ENCODE measurements at places on chromosomes 1 and 21.
A peak's percentile ranks its signal among the peaks of the same experiment; 100 is the strongest.

- DNase-seq, result no peak
Observed at GRCh38 chr21:44063151-44063912, 43.9 kb upstream of the PWP2 start.

GRCh38 chr1:184210862-184211261, 159.3 kb downstream of the TSEN15 start:
- no peak for DNase-seq

- DNase-seq, result peak; percentile 35
Observed at GRCh38 chr1:48442864-48443619, 29.0 kb downstream of the SPATA6 start.

- DNase-seq, result peak; percentile 91
Observed at GRCh38 chr1:227234998-227235405, 83.3 kb downstream of the CDC42BPA start.

DNA sequence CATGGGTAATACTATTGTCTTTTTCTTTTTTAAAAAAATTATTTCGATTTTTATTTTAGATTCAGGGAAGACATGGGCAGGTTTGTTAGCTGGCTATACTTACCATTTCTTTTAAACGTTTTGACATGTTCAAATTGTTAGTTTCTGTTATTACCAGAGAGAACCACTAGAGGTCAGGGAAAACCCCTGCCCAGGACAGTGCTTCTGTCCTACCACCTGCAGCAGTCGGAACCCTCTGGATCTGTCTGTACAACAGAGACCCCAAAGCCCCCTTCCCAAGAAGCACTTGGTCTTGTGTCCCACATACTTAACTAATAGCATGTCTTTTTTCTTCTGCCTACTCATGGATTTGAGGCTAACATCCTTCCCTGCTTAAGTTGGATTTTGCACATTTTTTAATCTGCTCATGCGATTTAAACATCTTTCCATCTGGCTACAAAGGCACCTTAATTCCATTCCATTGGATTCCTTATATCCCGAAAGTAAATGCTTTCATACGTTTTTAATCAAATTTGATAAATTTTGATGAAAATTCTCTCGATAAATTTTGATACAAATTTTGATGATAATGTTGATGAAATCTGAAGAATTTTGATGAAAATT, 10.0 kb upstream of the C1orf115 start:
- DNase-seq, result peak; percentile 82
